Neural progenitor cell (in vitro differentiated cells): ENCODE measurements at places on chromosomes 1 and 21.

DNA sequence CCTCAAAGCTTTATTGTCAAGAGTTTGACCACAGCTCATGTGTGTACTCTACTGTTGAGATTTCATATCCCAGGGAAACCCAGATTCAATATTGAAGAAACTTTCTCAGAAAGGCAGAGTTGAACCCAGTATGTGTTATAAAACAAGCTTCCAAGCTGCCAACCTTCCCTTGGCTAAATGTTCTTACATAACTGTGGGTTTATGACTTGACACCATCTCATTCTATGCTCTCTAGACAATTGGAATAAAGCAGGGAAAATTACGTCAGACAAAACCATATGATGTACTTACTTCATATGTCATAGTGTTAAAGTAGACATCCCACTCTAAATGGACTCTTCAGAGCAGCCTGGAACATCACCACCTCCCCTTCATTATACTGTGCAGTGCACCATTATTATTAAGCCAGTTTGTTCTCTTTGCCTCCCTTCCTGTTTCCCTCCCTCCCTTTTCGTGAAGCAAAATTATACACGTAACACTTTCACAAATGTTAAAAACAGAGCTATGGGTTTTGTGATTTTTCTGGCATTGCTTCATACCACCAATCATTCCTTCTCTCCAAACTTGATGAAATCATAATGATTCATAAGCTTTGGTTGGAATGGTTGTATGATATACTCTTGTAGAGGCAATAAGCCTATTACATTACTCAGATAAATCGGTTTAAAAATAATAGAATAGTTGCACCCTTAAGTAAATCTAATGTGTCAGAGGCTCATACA is 507.2 kb downstream of the LTN1 start:
- no peak for DNase-seq
- no peaks in the 10 kb centered on the region for H3K4me1 ChIP-seq
- no peak overlapping the region for H3K27ac ChIP-seq
- H3K27me3 ChIP-seq = no peaks in the 10 kb centered on the region
- no peak overlapping the region for H3K4me3 ChIP-seq
- no peaks in the 10 kb centered on the region for H3K36me3 ChIP-seq

- H3K36me3 ChIP-seq = no peaks in the 10 kb centered on the region
- H3K4me1 ChIP-seq = peaks cover 3% of the 10 kb centered on the region
- H3K27me3 ChIP-seq = no peaks in the 10 kb centered on the region
- no peak overlapping the region for H3K27ac ChIP-seq
Observed at GRCh38 chr1:40404670-40405462, 31.3 kb downstream of the SMAP2 start.

GRCh38 chr1:150575072-150575489 is 4.3 kb downstream of the MCL1 start:
- H3K4me1 ChIP-seq = peaks cover 26% of the 10 kb centered on the region
- H3K27me3 ChIP-seq = no peaks in the 10 kb centered on the region
- no peak for DNase-seq
- H3K36me3 ChIP-seq = peaks cover 30% of the 10 kb centered on the region

DNA sequence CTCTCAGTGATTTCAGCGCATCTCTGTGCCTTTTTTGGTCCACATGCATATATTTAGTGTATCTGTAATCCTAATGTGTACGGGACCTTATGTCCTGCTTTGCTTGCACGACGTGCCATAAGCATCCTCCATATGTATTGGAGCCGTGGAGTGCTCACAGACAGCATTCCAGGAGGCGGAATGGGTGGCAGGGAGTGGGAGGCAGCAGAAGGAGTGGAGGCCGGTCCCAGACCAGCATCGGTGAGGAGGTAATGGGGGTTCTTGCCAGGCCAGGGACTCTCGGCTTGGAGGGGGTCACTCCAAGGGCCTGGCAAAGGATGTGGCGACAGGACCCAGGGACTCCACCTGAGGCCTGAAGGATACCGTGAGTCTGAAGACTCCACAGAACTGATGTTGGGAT is 185.0 kb downstream of the CAMTA1 start:
- H3K27me3 ChIP-seq = no peaks in the 10 kb centered on the region
- H3K4me1 ChIP-seq = peaks cover 12% of the 10 kb centered on the region

GRCh38 chr1:115116512-115116911 is 27.2 kb upstream of the TSPAN2 start:
- no peaks in the 10 kb centered on the region for H3K4me1 ChIP-seq
- H3K27ac ChIP-seq = no peak overlapping the region
- H3K4me3 ChIP-seq = no peak overlapping the region

- H3K4me1 ChIP-seq = peaks cover 10% of the 10 kb centered on the region
- no peak for DNase-seq
- no peaks in the 10 kb centered on the region for H3K27me3 ChIP-seq
- no peaks in the 10 kb centered on the region for H3K36me3 ChIP-seq
Observed at GRCh38 chr21:42406201-42406621, 2.5 kb downstream of the UBASH3A start.

GRCh38 chr1:200038325-200038980 is 10.9 kb downstream of the NR5A2 start:
- H3K27me3 ChIP-seq = peaks cover 100% of the 10 kb centered on the region
- no peaks in the 10 kb centered on the region for H3K36me3 ChIP-seq
- peak; percentile 93 for DNase-seq
- peak overlapping the region; percentile 64 for H3K4me3 ChIP-seq

GRCh38 chr1:97160818-97161217 is 439.2 kb downstream of the PTBP2 start:
- no peak overlapping the region for H3K4me3 ChIP-seq
- no peak overlapping the region for H3K27ac ChIP-seq
- H3K4me1 ChIP-seq = no peaks in the 10 kb centered on the region
- no peaks in the 10 kb centered on the region for H3K27me3 ChIP-seq
- no peaks in the 10 kb centered on the region for H3K36me3 ChIP-seq

DNA sequence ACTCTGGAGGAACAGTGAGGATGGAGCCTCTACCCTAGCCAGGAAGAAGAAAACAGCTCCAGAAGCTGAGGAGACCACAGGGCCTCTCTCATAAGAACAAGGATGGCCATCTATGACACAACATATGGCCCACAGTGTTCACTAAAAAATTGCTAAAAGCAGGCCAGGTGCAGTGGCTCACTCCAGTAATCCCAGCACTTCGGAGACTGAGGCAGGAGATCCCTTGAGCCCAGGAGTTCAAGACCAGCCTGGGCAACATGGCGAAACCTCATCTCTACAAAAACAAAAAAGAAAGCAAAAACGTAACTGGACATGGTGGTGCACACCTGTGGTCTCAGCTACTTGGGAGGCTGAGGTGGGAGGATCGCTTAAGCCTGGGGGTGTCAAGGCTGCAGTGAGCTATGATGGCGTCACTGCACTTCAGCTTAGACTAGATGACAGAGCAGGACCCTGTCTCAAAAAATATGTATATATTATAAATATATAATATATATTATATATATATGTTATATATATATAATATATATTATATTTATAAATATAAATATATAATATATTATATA is 103.1 kb downstream of the TOMM20 start:
- no peak overlapping the region for H3K4me3 ChIP-seq
- no peaks in the 10 kb centered on the region for H3K27me3 ChIP-seq
- no peak overlapping the region for H3K27ac ChIP-seq
- no peak for DNase-seq

GRCh38 chr1:229675396-229675795 is 49.3 kb downstream of the URB2 start:
- DNase-seq = no peak
- H3K27me3 ChIP-seq = no peaks in the 10 kb centered on the region
- H3K4me3 ChIP-seq = no peak overlapping the region
- no peaks in the 10 kb centered on the region for H3K4me1 ChIP-seq
- H3K36me3 ChIP-seq = no peaks in the 10 kb centered on the region
- no peak overlapping the region for H3K27ac ChIP-seq

- no peak overlapping the region for H3K4me3 ChIP-seq
- H3K27ac ChIP-seq = no peak overlapping the region
- no peaks in the 10 kb centered on the region for H3K27me3 ChIP-seq
Observed at GRCh38 chr1:8161546-8162105, 135.5 kb upstream of the ERRFI1 start.

GRCh38 chr1:31818206-31818605 is 2.4 kb upstream of the SPOCD1 start:
- H3K27ac ChIP-seq = no peak overlapping the region
- H3K36me3 ChIP-seq = no peaks in the 10 kb centered on the region
- H3K27me3 ChIP-seq = no peaks in the 10 kb centered on the region
- H3K4me3 ChIP-seq = no peak overlapping the region
- no peak for DNase-seq

- no peak overlapping the region for H3K27ac ChIP-seq
- H3K36me3 ChIP-seq = no peaks in the 10 kb centered on the region
- H3K4me3 ChIP-seq = no peak overlapping the region
- H3K27me3 ChIP-seq = no peaks in the 10 kb centered on the region
- no peak for DNase-seq
- H3K4me1 ChIP-seq = peaks cover 17% of the 10 kb centered on the region
Observed at GRCh38 chr1:31750858-31751510, 13.2 kb downstream of the ADGRB2 start.

- peaks cover 7% of the 10 kb centered on the region for H3K4me1 ChIP-seq
- peaks cover 6% of the 10 kb centered on the region for H3K27me3 ChIP-seq
- no peak overlapping the region for H3K27ac ChIP-seq
- no peak overlapping the region for H3K4me3 ChIP-seq
- H3K36me3 ChIP-seq = no peaks in the 10 kb centered on the region
Observed at GRCh38 chr1:41501581-41501980, 17.1 kb upstream of the EDN2 start.

DNA sequence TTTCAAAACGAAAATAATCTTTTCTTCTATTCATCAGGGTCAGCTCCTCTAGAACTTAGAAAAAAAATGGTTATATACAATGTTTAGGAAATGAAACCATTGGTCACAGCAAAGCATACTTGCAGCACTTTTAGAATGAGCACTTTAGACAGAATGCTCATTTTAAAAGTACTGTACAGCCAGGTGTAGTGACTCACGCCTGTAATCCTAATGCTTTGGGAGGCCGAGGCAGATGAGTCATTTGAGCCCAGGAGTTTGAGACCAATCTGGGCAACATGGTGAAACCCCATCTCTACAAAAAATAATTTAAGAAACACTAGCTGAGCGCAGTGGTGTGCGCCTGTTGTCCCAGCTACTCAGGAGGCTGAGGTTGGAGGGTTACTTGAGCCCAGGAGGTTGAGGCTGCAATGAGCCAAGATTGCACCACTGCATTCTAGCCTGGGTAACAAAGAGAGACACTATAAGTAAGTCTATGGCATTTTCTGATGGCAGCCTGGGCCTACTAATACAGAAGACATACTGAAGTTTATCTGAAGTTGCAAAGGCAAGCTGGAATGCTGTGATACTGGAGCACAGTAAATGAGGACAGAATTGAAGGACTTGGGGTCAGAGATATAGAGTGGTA is 48.9 kb upstream of the ZNF326 start:
- no peak overlapping the region for H3K27ac ChIP-seq
- H3K27me3 ChIP-seq = no peaks in the 10 kb centered on the region
- H3K4me1 ChIP-seq = peaks cover 36% of the 10 kb centered on the region
- H3K36me3 ChIP-seq = no peaks in the 10 kb centered on the region
- no peak for DNase-seq

DNA sequence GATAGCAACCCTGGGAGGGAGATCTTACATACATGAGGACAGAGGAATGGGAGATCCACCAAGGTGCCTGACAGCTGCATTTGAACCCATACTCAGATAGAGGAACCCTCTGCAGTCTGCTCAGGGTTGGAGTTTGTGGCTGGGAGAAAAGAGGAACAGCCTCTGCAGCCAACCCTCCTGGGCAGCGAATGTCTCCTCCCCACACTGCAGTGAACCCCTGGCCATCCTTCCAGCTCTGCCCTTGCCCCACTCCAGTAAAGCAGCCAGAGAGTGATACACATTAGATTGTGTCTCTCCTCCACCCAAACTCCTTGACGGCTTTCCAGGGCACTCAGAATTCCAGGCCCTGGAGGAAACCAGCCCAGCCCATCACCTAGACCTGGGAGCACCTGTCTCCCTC is 137.7 kb downstream of the RUNX1 start:
- no peaks in the 10 kb centered on the region for H3K36me3 ChIP-seq
- no peaks in the 10 kb centered on the region for H3K27me3 ChIP-seq
- no peak overlapping the region for H3K27ac ChIP-seq
- no peak overlapping the region for H3K4me3 ChIP-seq

DNA sequence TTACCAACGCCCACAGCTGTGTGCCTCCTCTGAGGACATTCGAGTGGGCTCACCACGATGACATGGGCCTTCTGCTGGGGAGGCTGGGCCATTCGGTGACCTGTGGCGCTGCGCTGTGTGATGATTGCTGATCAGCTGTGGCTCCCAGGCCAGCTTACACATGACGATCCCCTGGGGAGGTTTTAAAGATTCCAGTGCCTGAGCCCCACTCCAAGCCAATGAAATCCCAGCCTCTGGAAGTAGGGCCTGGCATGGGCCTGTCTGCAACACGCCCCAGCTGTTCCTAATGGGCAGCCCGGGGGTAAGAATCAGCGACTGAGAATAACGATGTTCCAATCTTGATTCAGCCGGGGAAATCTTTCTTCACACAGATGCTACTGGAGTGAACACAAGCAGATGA is 153.7 kb downstream of the KCNJ6 start:
- no peaks in the 10 kb centered on the region for H3K4me1 ChIP-seq
- H3K4me3 ChIP-seq = no peak overlapping the region
- no peaks in the 10 kb centered on the region for H3K36me3 ChIP-seq
- no peaks in the 10 kb centered on the region for H3K27me3 ChIP-seq
- DNase-seq = peak; percentile 7

- H3K4me1 ChIP-seq = peaks cover 8% of the 10 kb centered on the region
- no peak overlapping the region for H3K27ac ChIP-seq
- no peaks in the 10 kb centered on the region for H3K27me3 ChIP-seq
- no peak overlapping the region for H3K4me3 ChIP-seq
Observed at GRCh38 chr1:40922969-40923368, 56.5 kb upstream of the CTPS1 start.

GRCh38 chr1:215599418-215600074 is 32.4 kb downstream of the KCTD3 start:
- no peaks in the 10 kb centered on the region for H3K36me3 ChIP-seq
- H3K27ac ChIP-seq = peak overlapping the region; percentile 11
- no peak overlapping the region for H3K4me3 ChIP-seq
- H3K27me3 ChIP-seq = no peaks in the 10 kb centered on the region

DNA sequence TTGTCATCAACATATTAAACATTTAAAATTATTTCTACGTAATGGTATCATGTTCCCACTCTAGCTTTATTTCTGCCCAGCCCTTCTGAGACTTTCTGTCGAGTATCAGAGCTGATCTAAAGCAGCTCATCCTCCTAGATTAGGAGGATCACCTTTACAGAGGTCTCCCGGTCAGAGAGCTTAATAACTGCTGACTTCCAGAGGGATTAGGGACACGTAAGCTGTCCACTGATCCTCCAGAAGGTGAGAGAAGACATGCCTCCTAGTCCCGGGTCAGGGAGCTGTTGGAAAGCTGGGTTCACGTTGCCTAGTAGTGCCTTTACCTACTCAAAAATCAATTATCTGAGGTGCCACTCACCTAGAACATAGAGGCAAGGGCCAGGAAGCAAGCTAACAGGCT is 31.2 kb upstream of the NADK start:
- H3K4me3 ChIP-seq = no peak overlapping the region
- no peaks in the 10 kb centered on the region for H3K27me3 ChIP-seq
- H3K36me3 ChIP-seq = peaks cover 15% of the 10 kb centered on the region

DNA sequence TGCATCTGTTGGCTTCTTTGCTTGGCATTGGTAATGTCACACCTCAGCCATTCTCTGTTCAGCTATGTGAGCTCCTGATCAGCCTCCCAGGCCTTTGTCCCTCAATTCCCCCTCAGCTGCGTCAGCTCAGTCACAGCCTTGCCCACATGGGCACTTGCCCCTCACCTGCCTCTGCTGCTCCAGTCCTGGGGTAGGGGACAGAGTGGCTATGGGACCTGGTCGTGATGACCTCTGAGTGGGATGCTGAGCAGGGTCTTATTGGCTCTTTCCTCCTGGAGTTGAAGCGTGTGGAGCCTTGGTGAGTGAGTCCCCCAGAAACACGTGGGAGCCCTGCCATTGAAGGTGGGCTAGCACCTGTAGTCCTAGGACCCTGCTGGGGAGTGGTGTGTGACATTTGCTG is 61.4 kb upstream of the TLR5 start:
- no peaks in the 10 kb centered on the region for H3K27me3 ChIP-seq
- H3K27ac ChIP-seq = no peak overlapping the region
- peaks cover 5% of the 10 kb centered on the region for H3K4me1 ChIP-seq
